ENCODE measurements at places on chromosomes 5 and 9.

DNA sequence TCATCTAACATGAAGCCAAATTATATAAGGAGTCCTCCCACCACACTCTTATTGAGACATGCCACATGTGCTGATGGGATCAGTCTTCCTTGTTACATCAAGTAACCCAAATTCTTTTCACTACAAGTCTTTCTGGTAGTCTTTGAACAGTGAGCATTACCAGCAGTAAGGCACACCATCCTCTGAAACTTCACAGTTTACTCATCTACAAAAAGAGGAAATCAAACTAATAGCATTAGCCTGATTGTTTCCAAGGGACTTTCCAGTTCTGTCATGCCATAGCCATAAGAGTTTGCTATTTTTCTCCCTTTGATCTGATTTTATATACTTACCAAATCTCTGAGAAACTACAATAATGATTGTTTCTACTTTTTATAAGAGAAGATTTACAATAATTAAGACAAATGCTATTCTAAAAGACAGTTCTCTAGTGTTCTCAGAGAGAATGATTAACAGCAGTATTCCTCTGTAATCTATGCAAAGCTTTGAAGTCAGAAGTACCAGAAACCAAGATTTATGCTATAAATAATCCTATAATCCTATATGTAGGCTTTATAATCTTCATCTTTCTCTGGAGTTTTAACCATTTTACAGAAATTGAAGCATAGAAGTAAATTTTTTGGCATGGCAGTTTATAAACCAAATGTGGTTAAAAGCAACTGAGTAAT lies 166.2 kb upstream of the ACO1 start:
- DNase-seq = no peak

- DNase-seq = no peak
Measured at GRCh38 chr9:110125207-110125751, 82.7 kb downstream of the C9orf152 start.

DNA sequence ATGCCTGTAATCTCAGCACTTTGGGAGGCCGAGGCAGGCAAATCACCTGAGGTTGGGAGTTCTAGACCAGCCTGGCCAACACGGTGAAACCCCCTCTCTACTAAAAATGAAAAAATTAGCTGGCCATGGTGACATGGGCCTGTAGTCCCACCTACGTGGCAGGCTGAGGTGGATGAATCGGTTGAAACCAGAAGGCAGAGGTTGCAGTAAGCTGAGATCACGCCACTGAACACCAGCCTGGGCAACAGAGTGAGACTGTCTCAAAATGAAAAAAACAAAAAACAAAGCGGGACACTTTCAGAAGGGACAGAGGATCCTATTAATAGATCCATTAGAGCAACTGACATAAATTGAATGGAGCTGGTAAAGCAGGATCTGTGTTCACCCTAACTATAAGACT lies 89.6 kb upstream of the SGCD start:
- DNase-seq = no peak

DNA sequence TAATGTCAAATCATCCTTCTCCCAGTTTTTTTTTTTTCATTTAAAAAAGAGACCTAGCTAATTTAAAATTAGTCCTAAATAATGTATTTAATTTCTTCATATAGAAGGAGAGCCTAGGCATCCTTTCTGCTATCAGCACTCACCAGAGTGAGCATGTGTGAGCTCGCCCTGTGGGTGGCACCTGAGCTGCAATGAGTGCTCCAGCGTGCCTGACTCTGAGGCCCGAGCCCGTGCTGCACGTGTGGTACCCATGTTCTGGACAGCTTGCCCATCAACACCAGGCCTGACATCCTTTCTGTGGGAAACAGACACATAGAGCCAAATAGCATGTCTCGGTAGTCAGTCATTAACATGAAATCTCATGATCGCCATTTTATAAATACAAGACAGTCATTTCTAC lies 381.4 kb downstream of the DTWD2 start:
- no peak for DNase-seq

- peak; percentile 15 for DNase-seq
Measured at GRCh38 chr5:61534481-61535267, 202.6 kb downstream of the ZSWIM6 start.

DNA sequence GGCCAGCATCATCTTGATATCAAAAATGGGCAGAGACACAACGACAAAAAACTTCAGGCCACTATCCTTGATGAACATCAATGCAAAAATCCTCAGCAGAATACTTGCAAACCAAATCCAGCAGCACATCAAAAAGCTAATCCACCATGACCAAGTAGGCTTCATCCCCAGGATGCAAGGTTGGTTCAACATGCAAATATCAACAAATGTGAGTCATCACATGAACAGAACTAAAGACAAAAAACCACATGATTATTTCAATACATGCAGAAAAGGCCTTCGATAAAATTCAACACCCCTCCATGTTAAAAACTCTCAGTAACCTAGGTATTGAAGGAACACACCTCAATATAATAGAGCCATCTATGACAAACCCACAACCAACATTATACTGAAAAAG lies 8.5 kb downstream of the MTREX start:
- no peak for DNase-seq

- no peak for DNase-seq
Measured at GRCh38 chr5:77563475-77563874, 71.4 kb upstream of the WDR41 start.

- DNase-seq = no peak
Measured at GRCh38 chr5:116046261-116046660, 14.0 kb downstream of the ARL14EPL start.

DNA sequence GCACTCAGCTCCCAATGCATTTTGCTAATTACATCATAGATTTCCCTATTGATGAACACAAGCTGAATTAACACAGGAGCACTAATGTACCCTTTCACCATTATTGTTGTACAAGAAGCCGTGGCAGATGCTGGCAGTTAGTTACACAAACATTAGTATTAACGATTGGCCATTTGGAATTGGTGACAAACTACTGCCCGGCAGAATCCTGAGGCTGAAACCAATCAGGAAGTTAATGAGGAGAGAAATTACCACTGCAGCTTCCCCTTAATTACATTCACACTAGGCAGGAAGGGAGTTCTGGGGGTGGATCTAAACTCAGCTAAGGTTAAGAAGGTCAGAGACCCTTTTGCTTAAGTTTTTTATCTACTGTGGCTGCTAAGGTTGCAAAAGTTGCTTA lies 9.6 kb upstream of the DMRT3 start:
- no peak for DNase-seq

GRCh38 chr5:40879163-40879942 lies 29.9 kb upstream of the C7 start:
- DNase-seq = peak; percentile 27

DNA sequence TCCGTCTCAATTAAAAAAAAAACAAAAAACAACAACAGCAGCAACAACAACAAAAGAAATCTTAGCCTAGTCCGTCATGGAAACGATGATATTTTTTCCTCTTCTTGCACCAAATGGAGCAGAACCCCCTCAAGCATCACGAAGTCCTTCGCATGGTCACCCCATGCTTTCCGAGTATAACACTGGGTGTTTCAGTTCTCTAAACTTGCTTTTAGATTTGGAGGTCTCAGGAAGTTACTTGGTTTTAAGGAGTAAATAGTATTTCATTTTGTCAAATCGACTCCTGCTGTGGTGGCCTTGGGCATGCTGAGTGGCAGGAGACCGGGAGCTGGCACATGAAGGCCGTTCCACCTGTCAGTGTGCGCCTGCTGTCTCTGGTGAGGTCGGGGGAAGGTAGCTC lies 118.5 kb upstream of the CACNA1B start:
- DNase-seq = no peak

- DNase-seq = no peak
Measured at GRCh38 chr5:165894916-165895315, 2389.5 kb downstream of the MAT2B start.

DNA sequence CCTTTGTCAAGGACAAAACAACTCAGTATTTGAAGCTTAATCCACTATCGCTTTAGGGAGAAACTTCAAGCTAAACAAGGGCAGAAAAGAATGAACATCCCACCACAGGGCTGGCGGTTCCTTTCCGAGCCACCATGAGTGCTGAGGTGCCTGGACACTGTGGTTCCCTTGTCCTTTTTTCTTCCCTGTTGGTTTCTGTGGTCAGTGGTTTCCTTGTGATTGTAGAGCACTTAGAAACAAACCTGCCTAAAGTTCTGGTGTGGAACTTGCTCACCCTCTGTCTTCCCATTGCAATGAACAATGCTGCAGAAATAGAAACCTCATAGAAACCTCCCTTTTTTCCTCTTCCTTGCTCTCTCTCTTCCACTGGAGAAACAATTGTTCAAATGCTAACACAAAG lies 79.3 kb upstream of the TBC1D2 start:
- no peak for DNase-seq

DNA sequence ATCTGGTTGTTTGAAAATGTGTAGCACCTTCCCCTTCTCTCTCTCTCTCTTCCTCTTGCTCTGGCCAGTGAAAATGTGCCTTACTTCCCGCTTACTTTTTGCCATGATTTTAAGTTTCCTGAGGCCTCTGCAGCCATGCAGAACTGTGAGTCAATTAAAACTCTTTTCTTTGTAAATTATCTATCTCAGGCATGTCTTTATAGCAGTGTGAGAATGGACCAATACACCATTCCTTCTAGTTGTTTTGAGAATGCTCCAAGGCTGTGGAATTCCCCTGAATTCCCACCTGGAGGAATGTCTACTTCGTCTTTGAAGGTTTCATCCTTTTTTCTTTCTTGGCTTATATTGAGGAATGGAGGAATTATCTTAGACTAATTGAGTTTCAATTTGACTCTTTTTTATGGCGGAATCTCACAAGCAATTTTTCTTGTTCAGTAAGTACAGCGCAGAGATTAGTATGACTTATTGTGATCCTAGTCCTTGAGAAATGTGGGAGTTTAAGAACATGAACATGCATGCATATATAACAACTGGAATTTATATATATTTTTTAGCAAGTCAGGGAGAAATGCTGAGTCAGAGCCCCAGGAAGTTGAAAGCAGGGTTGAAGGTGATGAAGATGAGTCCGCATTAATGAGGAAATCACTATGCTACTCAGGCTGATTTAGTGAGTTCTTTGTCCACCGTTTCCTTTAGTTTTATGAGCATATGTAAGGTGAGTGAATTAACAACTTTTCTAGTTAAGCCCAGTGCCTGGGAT lies 488.1 kb upstream of the ADAMTS16 start:
- DNase-seq = no peak

- no peak for DNase-seq
Measured at GRCh38 chr5:1654786-1655495, 131.2 kb upstream of the LPCAT1 start.

DNA sequence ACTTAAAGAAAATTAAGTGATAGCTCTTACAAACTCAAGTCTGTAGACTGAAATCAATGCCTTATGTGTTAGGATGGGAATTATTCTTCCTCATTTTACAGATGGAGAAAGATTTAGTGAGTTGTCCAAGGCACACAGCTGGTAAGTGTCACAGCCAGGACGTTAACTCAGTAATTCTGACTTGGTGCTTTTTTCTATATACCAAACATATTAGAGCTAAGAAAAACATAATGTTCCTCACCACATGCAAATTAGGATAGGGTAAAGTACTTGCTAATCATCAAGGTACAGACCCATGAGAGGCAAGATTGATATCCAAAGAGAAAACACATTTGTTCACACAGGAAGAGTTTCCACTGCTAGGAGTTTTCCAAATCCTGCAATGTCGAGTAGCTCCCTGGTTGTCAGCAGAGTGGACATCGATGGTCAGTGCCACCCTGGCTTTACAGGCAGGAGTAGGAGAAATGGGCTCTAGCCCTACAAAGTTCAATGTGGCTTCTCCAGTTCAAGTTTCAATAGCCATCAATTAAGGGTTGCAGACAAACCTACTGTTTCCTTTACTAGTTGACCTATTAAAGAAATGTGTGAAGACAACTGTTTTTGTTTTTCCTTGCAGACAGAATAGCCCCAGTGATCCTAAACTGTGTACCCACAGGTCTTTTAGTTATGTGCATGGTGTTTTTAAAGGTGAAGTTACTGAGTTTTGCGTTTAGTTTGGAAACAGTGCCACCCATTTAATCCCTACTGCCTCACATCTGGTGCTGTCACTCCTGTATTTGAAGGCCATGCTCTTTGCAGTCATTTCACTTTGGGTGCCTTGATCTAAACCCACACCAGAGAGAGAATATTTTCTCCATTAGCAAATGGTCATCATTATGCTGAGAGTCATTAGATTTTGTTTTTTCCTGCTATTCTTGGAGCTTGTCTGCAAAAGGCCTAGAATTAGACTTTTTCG lies 460.8 kb upstream of the SMARCA2 start:
- no peak for DNase-seq

GRCh38 chr5:34709861-34710673 lies 53.9 kb downstream of the RAI14 start:
- no peak for DNase-seq

DNA sequence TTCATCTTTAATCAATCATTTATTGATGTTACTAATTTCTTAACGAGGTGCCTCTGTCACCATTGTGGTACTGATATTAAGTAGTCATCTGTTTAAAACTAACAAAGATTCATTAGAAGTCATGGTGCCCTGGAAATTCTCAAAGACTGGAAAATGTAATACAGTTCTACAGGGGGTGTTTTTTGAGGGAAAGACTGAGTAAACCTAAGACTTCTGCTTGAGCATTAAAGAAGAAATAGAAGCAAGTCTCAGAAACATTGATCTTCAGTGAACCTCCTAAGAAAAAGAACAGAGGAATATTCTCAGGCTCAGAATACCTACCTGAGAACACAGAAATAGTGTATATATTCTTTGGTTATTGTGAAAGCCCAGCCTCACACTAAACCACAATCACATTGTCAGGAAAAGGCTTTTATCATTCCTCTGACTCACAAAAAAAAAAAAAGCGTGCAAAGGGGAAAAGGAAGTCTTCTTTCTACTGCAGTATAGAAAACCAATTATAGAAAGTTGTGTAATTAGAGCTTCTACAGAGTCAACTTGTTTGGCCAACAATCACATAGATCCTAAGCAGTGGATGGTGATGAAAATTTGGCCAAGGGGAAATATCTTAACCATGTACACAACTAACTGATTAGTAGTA lies 60.8 kb downstream of the HINT1 start:
- DNase-seq = no peak

Data from CD4-positive, alpha-beta T cell treated with Interleukin-21 for 1 hour (primary cell).